ENCODE measurements at places on chromosomes 11 and 22.

GRCh38 chr11:11408436-11409221, 55.6 kb upstream of the CSNK2A3 start:
- DNase-seq: no peak

DNA sequence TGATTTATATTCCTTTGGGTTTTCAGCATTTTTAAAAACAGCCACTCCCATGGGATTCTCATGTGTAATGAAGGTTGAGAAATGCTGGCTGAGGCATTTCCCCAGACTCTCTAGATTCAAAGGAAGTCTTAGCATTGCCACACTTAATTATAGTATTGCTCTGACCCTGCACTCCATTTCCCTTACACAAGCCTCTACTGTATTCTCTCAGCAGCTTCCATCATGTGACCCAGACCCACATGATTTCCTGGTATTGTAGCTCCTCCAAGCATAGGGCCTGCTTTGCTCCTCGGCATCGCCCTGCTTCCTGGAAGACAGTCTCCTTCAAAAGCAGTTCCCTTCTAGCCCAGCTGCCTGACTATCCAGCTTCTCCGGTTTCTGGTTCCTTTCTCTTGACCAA, 261.5 kb downstream of the LARGE1 start:
- DNase-seq: no peak

DNA sequence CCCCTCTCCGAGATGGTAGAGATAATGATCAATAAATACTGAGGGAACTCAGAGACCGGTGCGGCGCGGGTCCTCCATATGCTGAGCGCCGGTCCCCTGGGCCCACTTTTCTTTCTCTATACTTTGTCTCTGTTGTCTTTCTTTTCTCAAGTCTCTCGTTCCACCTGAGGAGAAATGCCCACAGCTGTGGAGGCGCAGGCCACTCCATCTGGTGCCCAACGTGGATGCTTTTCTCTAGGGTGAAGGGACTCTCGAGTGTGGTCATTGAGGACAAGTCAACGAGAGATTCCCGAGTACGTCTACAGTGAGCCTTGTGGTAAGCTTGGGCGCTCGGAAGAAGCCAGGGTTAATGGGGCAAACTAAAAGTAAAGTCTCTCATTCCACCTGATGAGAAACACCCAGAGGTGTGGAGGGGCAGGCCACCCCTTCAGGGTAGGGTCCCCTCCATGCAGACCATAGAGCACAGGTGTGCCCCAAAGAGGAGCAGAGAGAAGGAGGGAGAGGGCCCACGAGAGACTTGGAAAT, 43.2 kb downstream of the IGLL1 start:
- no peak for DNase-seq

GRCh38 chr11:19962801-19963175, 197.5 kb downstream of the DBX1 start:
- DNase-seq: no peak

GRCh38 chr11:46674463-46675287, 25.7 kb downstream of the ARHGAP1 start:
- DNase-seq: no peak

Measured in CMK (cell line).